Stimulated activated CD8-positive, alpha-beta memory T cell treated with anti-CD3 and anti-CD28 coated beads, Interleukin-2, amount 100 ng/mL, for 1 hour (primary cell): ENCODE measurements at places on chromosomes 7 and 10.

- DNase-seq: no peak
Measured at GRCh38 chr10:26479766-26480492, 41.8 kb downstream of the APBB1IP start.

GRCh38 chr10:80442879-80443278, 11.2 kb upstream of the TSPAN14 start:
- DNase-seq: no peak

GRCh38 chr10:34768261-34768971, 46.7 kb downstream of the PARD3 start:
- DNase-seq: no peak

GRCh38 chr7:50145226-50145625, 52.2 kb upstream of the ZPBP start:
- DNase-seq: no peak

GRCh38 chr10:43471935-43472720, 35.2 kb downstream of the ZNF487 start:
- DNase-seq: no peak
